Thyroid gland (tissue), 4 donors: ENCODE measurements at places on chromosomes 2 and 18. TPM values are rescaled to one million over a fixed set of nuclear protein-coding genes. Genes with fewer than 3 reads are reported as not detected.

CD207 gene
- total RNA-seq = not detected

LBX2 gene
- 1.9 TPM for total RNA-seq

DSC2 gene
- total RNA-seq = 7.6 TPM

SLC14A1 gene
- total RNA-seq = 20.5 TPM

DNA sequence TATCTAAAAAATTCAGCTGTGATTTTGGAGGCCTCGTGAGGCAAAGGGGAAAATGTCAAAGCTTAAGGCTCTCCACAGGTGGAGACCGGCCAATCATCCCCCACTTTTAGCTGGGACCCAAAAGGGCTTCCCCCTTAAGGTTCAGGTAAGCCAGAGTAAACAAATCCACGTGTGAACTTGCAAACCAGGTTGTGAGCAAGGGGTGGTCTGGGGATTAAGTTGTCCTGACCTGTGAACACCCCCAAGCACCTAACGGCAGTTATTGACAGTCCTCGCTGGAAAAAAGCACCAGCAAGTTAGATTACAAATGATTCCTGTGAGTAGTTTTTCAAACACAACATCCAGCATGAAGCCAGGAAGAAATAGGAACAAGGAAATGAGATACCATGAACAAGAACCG, 42.9 kb downstream of the MYO7B start:
- no peak for DNase-seq
- H3K27me3 ChIP-seq = no peaks in the 10 kb centered on the region
- no peaks in the 10 kb centered on the region for H3K36me3 ChIP-seq
- no peaks in the 10 kb centered on the region for H3K4me1 ChIP-seq
- no peak overlapping the region for H3K27ac ChIP-seq

DNA sequence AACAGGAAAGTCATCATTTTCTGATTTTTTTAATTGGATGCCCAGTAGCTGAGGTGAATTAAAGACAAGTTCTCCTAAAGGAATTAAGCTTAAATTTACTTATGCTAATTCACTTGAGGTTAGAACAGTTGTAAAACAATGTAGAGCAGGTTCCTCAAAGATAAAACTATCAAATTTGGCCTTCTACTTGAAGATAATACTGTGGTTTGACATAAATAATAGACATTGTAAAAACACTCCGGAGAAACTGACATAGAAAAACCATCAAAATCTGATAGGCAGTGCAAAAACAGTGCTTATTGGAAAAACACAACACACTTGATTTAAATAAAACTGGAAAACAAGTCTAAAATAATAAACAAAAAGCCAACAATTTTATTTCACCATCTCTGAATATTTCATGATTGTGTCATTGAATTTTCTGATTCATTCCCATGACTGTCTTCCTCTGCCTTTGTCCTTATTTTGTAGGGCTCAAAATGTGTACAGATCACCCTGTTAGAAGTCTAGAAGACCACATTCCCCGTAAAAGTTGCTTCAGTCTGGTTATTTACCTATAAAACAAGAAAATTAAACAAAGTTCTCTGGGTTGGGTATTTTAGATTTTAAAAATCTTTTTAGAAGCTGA, 28.3 kb upstream of the SLC40A1 start:
- DNase-seq = no peak
- H3K4me3 ChIP-seq = no peak overlapping the region
- H3K27me3 ChIP-seq = no peaks in the 10 kb centered on the region
- no peaks in the 10 kb centered on the region for H3K36me3 ChIP-seq

GRCh38 chr2:159285929-159286708, at the start of gene WDSUB1:
Gene WDSUB1 (minus strand): TSS chr2:159286703. CDS start chr2:159283069, 3,634 bp downstream.
- peaks cover 10% of the 10 kb centered on the region for H3K4me1 ChIP-seq
- no peaks in the 10 kb centered on the region for H3K36me3 ChIP-seq
- H3K27me3 ChIP-seq = no peaks in the 10 kb centered on the region
- H3K27ac ChIP-seq = peak within 1 kb of the TSS; percentile 97

DNA sequence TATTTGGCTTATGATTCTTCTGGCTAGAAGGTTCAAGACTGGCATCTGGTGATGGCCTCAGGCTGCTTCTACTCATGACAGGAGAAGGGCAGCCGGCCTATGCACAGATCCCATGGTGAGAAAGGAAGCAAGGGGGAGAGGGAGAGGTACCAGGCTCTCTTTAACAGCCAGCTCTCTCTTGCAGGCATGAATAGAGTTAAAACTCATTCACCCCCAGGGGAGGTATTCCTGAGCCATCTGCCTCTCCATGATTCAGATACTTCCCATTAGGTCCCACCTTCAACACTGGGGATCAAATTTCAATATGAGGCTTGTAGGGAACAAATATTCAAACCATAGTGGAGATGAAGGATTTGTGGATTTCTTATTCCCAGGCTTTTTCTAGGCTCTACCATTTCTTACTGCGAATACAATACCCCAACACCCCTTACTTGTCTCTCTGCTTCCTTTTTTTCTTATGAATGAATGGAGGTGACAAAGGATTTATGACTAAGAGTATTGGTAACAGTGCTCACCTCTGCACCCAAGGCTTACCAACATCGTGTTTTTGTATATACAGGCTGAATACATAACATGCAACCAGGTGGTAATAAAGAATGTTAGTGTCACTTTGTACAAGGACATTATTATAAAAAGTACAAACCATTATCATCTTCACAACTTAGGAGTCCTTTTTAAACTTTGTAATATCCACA, 454.6 kb upstream of the TRIB2 start:
- H3K4me3 ChIP-seq = no peak overlapping the region
- H3K27me3 ChIP-seq = no peaks in the 10 kb centered on the region
- no peak overlapping the region for H3K27ac ChIP-seq
- peaks cover 4% of the 10 kb centered on the region for H3K4me1 ChIP-seq

DNA sequence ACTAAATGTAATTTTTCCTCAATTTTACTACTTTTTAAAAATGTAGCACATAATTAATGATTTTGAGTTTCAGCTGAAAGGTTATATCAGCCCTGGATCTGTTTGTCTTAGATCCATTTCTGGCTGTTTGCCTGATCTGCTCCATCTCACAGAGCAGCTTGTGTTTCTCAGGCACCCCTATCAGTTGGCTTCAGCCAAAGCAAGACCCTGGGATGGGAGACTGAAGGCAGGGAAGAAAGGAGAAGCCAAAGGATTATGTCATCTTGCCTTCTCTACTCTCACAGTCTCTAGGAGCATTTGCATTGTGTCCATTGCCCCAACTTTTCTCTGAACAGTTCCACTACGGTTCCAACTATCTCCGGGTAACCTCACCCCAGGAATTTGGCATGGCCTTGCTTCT, 110.5 kb downstream of the CCDC148 start:
- no peaks in the 10 kb centered on the region for H3K36me3 ChIP-seq
- H3K4me1 ChIP-seq = no peaks in the 10 kb centered on the region
- no peak overlapping the region for H3K4me3 ChIP-seq
- no peaks in the 10 kb centered on the region for H3K27me3 ChIP-seq

GRCh38 chr18:24414349-24415003, 12.0 kb upstream of the IMPACT start:
- no peaks in the 10 kb centered on the region for H3K36me3 ChIP-seq
- peaks cover 3% of the 10 kb centered on the region for H3K4me1 ChIP-seq
- no peak overlapping the region for H3K4me3 ChIP-seq
- H3K27me3 ChIP-seq = no peaks in the 10 kb centered on the region

DNA sequence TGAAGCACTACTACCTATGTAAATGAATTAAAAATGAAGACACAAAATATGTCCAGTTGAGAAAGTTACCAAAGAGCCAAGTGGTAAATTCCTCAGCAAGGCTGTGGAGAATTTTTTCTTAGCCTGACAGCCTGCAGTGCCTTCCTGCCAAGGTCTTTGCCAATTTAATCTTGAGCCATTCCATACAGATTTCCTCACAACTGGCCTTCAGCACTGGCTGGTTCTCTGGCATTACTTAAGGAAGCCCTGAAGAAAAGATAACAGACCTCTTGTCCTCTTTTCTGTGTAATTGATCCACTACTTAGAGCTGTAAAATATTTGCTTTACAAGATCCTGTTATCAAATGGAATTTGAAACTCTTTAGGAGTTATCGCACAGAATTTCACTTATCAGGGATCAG, 334.2 kb upstream of the LRRTM1 start:
- H3K4me3 ChIP-seq = no peak overlapping the region
- H3K36me3 ChIP-seq = no peaks in the 10 kb centered on the region
- no peak overlapping the region for H3K27ac ChIP-seq
- DNase-seq = no peak
- no peaks in the 10 kb centered on the region for H3K27me3 ChIP-seq

DNA sequence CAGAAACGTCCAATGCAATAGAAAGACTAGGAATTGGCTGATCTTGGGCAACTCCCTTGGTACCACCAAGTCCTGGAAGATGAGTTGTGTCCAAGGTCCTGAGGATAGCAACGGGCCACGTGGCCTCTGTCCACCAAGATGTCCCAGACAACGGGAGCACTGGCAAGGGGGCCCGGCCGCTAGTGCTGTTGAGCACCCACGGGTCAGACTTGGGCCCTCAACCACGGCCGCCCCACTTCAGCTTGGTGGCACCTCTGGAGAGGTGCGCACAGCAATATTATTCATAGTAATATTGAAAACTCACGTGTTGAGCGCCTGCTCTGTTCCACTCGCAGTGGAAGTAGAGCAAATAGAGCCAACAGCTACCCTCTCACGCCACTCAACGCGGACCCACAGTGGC, 19.0 kb downstream of the PASK start:
- H3K4me3 ChIP-seq = no peak overlapping the region
- H3K27ac ChIP-seq = no peak overlapping the region
- H3K4me1 ChIP-seq = no peaks in the 10 kb centered on the region
- DNase-seq = no peak
- no peaks in the 10 kb centered on the region for H3K36me3 ChIP-seq
